ENCODE measurements at places on chromosomes 5 and 9.

DNA sequence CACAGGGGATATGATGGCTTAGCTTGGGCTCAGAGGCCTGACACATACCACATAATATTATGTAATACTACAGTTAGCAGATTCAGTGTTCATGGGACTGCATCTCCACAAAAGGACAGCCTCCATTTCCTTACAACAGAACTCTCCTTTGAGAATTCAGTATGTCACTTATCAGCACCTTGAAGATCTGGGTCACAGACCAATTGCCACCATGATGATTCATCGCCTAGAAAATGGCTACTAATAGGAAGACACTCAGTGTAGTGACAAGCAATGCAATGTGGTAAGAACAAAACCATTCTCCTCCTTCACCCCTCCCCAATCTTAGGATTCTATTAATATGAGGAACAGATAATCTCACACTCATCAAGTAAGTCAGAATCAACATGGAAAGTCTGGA lies 38.7 kb upstream of the PRLR start:
- DNase-seq, result no peak

DNA sequence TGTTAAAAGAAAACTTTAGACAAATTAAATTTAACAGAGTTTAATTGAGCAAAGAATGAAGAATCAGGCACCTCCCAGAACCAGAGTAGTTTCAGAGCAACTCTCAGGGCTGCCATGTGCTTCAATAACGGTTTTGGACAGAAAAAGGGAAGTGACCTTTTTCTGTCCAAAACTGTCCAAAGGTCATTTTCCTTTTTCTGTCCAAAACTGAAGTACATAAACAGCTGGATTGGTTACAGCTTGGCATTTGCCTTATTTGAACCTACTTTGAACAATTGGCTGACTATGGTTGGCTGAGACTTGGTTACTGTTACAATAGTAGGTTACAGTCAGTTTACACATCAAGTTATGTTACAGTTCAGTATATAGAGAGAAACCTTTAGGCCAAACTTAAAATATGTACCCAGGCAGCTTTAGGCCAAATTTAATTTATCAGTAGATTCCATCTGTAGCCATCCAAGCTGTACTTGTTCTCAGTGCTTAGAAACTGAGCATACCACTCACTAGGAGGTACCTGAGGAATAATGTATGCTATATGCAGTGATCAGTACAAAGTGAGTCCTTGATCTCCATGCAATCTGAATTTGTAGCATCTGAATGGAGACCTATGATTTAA lies 44.0 kb downstream of the C9orf85 start:
- no peak for DNase-seq

- DNase-seq, result peak; percentile 11
These were observed 159.1 kb downstream of the CSNK1G3 start for GRCh38 chr5:123671042-123671441.

GRCh38 chr5:33565324-33565723 lies 124.6 kb downstream of the TARS1 start:
- no peak for DNase-seq

- no peak for DNase-seq
These were observed 28.0 kb upstream of the GRAMD2B start for GRCh38 chr5:126395198-126395597.

DNA sequence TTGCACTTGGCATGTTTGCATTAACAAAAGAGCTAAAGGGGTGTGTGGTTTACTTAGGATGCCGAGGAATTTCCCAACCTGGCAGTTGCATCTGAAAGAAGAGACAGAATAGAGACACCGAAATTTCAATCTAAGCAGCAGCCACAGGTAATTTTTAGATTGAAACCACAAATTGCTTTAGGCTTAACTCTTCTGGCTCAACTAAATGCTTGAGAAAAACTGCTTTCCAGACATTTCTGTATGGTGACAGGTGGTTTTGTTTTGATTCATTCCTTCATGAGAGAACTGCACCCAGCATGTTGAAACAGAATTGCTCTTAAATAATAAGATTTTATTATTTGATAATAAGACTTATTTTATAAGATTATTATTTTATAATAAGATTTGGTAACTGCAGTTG lies 21.5 kb downstream of the SECISBP2 start:
- DNase-seq, result no peak

DNA sequence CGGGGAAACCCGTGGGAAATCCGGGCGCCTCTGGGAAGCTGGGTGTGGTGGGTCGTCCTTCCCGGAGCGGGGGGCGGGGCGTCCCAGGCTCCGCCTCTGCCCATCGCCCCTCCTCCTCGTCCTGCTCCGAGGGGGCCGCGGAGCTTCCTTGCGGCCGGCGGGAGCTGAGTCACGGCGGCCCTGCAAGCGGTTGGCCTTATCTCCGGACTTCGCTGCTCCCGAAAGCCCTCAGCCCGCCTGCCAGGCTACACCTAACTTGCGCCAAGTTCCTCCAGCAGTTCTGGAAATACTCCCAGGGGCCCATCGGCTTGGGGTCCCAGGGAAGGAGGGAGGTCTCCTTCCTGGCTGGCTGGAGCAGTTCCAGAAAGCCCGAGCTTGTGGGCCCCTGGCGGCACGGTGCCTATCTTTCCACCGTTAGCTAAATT lies 54.1 kb upstream of the CDKN2AIPNL start:
- DNase-seq, result peak; percentile 51

GRCh38 chr5:120545007-120545406 lies 80.9 kb downstream of the PRR16 start:
- no peak for DNase-seq

- no peak for DNase-seq
These were observed 50.3 kb downstream of the MAMDC2 start for GRCh38 chr9:70093944-70094343.

DNA sequence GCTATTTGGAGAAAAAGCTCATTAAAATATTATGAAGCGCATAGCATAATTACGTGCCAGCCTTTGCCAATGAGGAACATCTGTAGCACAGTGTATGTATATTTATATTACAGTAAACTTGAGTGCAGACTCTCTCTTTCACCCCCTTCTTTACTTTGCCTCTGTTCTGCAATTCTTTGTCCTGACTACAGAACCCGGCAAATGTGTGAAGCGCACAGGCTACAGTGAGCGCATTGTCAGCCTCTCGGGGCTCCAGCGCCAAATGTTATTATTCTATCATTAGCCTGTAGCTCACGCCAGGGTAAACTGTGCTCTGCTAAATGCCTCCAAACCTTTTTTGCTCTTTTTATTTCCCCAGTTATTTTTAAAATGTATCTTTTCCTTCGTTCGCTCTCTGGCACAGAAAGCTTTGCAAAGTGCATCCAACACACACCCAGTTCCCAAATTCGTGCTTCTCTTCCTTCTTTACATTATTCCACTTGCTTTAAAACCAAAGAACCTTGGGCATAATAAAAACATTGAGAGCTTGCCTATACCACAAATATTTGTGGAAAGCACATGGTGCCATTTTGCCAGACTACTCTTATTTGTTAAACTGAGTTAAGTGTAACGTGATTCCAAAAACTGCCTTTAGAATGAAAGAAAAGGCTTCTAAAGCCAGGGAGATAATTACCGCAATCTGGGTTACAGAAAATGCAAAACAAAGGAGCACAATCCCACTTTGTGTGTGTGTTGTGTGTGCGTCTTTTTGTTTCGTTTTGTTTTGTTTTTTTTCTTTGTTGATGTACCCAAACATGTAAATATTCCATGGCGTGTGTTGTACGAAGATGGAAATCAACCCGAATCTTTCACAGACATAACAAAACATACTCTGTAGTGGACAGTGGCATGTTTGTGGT lies 164.1 kb upstream of the MPDZ start:
- no peak for DNase-seq

GRCh38 chr9:18985996-18986395 lies 47.0 kb downstream of the SAXO1 start:
- no peak for DNase-seq
